Caki2 (cell line): ENCODE measurements at places on chromosomes 6 and 20. TPM values are rescaled to one million over a fixed set of nuclear protein-coding genes. Genes with fewer than 3 reads are reported as not detected.

DNA sequence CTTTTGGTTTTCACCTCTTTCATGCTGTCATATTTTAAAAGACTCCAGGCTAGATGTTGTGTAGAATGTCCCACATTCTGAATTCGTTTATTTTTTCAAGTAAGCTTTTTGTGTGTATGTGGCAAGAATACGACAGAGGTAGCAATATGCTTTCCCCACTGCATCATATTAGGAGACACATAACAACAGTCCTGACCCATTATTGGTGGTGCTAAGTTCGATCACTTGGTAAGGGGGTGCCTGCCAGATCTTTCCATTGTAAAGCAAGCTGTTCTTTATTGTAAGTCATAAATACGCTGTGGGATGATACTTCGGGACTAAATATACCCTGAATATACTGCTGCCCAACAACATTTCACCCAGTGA lies 588 bp upstream of the NCOA3 start:
- no peak for DNase-seq

GRCh38 chr6:17385660-17386059 lies 7.7 kb upstream of the CAP2 start:
- no peak for DNase-seq

GRCh38 chr20:8474027-8474668 lies 342.1 kb downstream of the PLCB1 start:
- DNase-seq, result no peak

DNA sequence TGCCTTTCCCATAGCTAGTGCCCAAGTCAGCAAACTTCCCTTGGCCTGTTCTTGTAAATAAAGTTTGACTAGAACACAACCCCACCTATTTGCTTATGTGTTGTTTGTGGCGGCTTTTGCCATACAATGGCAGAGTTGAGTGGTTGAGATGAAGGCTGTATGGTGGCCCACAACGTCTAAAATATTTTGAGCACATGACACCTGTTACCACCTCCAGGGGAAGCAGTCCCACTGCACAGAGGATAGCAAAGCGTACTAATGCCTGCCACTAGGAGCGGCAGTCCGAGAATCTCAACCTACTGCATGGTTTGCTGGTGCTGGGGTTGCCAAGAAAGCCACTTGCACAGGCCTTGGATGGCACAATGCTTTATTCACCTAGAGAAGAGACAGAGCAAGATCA lies 58.6 kb downstream of the TGM2 start:
- no peak for DNase-seq

GRCh38 chr20:15411781-15412180 lies 1074.4 kb upstream of the FLRT3 start:
- DNase-seq, result no peak

DNA sequence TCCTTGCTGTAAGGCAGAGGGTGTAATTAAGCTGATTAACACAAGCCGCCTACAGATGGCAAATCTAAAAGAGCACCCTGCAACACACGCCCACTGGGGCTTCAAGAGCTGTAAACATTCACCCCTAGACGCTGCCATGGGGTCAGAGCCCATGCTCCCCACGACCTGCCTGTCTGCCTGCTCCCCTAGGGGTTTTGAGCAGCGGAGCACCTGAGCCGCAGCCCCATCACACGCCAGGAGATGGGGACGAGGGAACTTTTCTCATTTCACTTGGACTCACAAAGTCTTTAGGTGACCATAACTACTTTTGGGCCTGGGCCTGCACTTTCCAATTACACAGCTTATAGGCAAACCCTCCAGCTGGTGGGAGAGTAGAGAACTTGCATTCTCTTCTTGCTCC lies 99.0 kb upstream of the SOX4 start:
- no peak for DNase-seq

DNA sequence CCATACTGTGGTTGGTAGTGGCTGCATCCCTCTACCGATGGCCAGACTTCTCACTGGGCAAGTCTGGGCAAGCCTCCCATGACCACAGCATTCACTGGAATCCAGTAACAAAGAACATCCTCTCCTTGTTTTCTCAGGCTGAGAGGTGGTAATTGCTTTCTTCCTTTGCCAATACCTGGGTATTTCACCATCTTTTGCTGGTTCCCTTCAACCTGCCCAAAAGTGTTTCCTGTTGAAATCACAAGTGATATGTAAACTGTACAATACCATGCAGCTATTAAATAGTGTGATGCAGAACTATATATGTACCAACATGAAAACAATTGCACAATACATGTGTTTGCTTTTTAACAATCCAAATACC lies at the start of gene PTCHD4:
TSS of gene PTCHD4 (minus strand) at position 55 of the 364 bp plus-strand sequence. CDS start 42,240 bp downstream, outside the sequence.
- DNase-seq, result peak; percentile 84

ANKRD6 gene
- total RNA-seq, result 12.5 and 16.9 TPM in 2 replicates

HNF4A gene
- not detected in 2 replicates for total RNA-seq

DNA sequence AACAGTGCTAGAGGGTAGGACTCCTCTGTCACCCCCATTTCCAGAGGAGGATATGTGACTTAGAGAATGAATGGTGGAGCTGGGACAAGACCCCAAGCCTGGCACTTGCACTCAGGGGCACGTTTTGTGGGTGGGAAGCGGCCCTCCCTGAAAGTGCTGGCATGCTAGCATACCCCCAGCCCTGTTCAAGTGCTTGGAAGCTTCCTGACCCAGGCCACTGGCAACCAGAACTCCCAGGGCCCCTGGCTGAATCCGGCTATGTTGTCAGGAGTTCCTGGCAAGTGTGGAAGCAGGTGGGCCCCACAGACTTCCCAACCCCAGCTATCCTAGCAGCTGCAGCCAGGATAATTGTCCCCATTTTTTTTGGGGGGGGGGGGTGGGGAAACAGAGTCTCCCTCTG lies 35.6 kb upstream of the TGM2 start:
- no peak for DNase-seq

DNA sequence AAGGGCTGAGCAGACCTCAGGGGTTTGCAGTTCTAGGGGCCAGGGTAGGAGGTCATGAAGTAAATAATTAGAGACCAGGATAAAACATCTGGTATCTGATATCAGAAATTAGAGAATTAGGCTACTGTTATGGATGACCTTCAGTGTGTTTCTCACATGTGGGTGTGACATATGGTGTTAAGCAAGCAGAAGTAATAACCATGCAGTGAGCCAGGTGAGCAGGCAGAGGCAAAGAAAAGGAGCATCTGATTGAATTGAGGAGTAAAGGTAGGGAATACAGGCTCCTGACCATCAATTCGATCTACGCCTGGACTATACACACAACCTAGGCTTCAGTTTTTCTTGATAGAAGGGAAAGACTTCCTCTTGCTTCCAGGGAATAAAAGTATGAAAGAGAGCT lies 34.7 kb upstream of the MAP3K7 start:
- no peak for DNase-seq

DNA sequence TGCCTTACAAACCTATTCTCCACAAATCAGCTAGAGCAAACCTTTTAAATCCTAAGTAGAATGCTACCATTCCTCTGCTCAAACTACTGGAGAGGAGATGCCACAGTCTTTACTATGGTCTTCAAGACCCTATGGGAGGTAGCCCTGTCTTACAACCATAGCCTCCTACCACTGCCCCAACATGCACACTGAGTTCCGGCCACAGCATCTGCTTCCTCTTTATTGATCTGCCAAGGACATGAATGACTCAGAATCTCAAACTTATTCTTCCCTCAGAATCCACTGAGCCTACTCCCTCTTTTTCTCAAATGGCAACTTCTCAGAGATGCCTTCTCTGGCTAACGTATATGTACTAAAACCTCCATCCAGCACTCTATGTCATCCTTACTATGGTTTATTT lies 12.2 kb upstream of the ANKEF1 start:
- no peak for DNase-seq

DNAH8 gene
- total RNA-seq, result not detected in 2 replicates

GRCh38 chr20:36094497-36094896 lies 60.0 kb upstream of the EPB41L1 start:
- DNase-seq, result no peak

- no peak for DNase-seq
Measured at GRCh38 chr6:73734832-73735453, 38.9 kb downstream of the CD109 start.

DNA sequence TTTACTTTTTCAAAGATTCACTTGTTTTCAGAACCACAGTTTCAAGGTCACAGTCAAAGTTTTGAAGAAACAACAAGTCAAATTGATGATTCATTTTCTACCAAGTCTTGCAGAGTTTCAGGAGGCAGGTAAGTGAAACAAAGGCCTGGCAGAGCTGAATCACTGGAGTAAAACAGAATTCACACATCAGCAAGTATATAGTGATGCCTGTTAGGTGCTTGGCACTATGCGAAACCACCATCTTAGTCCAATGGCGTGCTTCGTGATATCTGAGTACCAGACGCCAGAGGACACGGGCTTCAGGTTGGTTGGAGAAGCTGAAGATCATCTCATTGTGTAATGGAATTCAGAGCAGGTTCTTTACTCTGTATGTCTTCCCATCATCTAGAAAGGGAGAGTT lies 75.9 kb downstream of the RTN4IP1 start:
- no peak for DNase-seq

DNA sequence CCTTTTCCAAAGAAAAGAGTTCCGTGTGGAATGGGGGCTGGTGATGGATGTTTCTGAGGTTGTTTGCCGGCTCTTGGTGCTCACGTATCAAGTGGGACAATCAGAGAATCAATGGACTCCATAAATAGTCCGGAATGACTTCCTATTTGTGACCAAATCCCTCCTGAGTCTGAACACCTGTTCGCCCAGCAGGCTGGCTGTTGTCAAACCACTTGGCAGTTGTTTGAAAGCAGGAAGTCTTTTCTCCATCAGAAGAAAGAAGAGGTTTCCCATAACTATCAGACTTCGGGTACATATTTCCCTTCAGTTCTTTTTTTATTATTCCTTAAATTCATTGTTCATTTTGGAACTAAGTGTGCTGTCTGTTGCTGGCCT lies 154.7 kb upstream of the RIN2 start:
- DNase-seq, result no peak

DNA sequence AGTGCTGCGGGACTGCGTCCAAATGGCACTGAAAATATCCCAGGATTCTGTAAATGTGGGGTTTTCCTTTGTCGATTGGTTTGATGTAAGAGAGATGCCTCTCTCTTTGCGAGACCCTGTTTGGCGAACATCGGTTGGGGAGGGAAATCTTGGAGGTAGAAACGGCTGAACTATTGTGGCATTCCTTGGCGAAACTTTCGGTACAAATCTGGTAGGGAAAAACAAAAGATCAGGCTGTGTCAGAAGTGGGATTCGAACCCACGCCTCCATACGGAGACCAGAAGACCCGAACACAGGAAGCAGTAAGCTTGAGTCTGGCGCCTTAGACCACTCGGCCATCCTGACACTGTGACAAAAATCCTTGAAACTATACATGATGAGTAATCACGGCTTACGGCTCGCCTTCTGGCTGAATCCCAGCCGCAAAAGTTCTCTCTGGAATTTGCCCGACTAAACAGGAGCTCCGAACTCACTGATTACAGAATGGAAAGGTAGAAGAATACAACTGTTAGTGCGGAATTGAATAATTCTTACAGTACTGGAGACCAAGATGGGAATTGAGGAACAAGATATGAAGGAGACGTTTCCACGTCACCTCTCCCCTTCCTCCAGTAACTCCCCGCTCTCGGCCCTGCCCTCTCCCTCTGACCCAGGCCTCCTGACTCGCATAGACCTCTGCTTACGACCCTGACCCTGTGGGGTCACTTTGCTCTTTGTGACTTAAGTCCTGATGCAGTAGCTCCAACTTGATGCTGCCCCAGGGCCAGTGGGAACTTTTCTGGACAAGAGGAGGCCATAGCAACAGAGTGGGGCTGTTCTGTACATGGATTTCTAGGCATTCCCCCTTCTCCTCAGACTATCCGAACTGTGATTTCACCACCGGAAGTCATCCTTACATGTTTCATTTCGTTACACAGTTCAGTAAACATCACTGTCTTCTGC lies 132.8 kb upstream of the ZNF184 start:
- peak; percentile 92 for DNase-seq

C20orf141 gene
- total RNA-seq, result not detected in 2 replicates

DNA sequence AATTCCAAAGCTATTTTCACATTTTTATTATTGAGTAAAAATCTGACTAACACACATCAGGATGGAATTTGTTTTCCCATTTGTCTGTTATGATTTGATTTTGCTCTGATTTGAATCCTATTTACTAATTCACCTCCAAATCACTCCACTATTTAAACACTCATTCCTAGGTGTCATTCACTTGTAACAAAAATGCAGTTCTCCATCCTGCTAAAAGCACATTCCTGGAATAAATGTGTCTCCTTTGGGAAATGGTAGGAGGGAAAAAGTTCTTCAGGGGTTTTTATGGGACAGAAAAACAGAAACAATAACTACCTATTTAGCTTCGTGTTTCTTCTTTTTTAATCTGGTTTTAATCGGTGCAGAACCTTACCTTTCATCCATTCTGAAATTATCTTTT lies 494.1 kb upstream of the CITED2 start:
- no peak for DNase-seq

DNA sequence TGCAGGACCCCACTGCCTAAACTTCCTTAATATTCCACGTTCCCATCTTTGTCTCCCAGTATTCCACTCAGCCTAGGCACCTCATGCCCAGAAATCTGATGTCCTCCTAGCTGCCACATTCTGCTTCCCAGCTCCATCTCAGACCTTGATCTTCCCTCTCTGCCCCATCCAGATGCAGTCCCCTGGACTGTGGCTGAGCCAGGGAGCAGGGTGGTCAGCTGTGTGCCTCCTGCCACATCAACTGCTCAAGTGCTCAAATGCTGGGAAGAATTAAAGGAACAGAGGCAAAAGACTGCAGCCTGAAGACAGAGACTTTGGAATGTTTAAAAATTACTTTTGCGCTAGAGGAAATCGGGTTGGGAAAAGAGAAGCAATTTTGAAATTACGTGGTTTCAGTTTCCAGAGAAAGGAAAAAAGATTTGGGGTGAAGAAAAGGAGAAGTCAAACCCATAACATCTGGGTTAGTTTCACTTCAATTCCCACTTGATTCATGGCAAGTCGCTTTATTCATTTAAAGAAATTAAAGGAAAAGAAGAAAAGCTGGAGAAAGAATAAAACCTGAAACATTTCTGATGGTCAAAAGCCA lies 704.8 kb downstream of the PTPRT start:
- no peak for DNase-seq

MOXD1 gene
- 23.9 and 33.6 TPM in 2 replicates for total RNA-seq

DNA sequence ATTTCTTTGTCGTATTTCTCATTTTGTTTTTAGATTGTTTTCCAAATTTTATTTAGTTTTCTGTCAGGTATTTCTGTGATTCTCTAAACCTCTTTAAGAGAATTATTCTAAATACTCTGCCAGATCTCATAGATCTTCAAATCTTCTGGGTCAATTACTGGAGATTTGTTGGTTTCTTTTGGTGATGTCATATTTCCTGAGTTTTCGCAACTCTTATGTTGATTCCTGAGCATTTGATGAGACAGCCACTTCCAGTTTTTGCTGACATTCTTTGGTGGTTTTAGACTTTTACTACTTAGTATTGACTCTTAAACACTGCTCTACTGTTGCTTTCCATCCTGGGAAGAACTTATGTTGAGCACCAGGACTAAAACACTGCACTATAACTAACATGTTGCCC lies 21.9 kb downstream of the ADGB start:
- DNase-seq, result no peak

FKBP1C gene
- total RNA-seq, result 0.10 and 0.17 TPM in 2 replicates
